ENCODE measurements at places on chromosomes 2 and 18.

GRCh38 chr2:228646061-228646460, 464.6 kb upstream of the SPHKAP start:
- DNase-seq: no peak

DNA sequence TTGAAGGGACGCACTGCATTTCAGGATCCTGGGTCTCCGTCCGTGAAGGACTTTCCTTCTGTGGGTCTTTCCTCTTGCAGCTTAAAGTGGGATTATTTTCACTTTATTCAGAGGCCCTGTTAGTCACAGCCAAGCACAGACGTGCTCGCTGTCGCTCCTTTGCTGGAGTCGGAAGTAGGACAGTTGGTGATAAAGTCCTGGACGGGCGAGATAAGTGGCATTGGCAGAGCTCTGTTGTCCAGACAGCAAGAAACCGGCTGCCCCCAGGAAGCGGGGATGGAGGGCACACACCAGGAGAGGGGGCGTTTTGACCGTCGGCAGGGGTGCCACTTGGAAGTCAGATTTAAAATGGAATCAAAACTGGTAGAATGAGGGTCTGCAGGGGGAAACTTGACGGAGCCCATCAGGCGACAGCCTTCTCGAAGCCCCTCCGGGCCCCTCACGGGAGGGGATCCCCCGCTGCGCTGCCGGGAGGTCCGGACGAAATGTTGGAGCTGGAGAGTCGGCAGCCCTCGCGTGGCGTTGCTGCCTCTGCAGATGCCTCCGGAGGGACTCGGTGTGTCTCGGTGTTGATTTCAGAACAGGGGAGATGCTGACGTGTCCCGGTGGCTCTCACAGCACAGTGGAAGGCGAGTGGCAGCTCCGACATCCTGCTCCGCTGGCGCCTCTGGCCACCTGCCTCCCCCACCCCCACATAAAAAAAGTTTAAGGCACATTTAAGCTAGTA, 124.2 kb downstream of the NFATC1 start:
- DNase-seq: no peak

- DNase-seq: no peak
Observed at GRCh38 chr2:157233506-157233905, 24.0 kb upstream of the GALNT5 start.

DNA sequence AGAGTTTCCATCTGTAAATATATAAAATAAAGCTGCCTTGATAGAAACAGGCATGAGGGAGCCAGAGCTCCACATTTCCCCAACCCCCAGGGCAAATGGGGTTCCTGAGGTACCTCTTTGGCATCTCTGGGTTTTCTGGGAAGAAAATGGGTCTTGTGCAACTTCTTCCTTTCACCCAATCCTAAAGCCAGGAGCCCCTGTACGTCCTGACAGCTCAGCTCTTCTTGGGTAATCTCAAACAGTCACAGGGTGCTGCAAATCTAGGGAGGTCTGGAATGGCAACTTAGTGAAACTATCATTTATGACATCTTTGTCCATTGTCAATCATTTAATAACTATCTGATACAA, 36.6 kb upstream of the STAT1 start:
- no peak for DNase-seq

- no peak for DNase-seq
Observed at GRCh38 chr2:66867063-66867441, 432.1 kb downstream of the MEIS1 start.

GRCh38 chr2:170764880-170765261, 5.3 kb upstream of the ERICH2 start:
- no peak for DNase-seq

DNA sequence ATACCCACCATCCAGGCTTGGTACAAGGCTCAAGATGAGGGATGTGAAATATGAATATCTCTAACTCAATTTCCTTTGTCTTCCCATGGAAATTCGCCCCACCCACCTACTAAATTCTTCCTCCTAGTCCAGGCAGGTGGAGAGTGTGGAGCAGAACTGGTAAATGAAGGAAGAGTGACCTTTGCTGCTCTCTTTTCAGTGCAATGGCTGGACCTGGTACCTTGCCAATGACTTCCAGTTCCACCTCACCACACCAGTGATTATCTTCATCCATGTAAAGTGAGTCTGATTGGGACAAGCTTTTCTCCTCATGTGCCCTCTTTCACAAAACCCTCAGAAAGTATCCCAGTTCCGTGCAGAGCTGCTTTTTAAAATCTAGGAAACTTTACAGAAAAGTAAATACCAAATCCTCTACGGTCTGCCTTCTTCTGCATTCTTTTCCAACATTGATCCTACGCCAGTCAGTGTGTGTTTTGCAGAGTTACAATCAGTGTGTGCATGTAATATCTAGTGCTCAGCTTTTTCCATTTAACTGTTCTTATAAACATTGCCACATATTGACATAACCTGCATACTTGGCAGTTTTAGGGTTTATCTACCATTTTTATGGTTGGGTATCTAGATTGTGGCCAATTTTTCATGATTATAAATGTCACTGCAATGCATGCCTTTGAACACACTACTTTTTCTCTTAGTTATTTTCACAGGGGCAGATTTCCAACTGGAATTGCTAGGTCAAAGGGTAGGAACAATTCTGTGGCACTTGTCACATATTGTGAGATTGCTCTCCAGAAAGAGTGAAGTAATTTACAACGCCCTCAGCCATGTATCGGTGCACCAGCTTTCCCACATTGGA, 86.5 kb upstream of the SEC11C start:
- no peak for DNase-seq

DNA sequence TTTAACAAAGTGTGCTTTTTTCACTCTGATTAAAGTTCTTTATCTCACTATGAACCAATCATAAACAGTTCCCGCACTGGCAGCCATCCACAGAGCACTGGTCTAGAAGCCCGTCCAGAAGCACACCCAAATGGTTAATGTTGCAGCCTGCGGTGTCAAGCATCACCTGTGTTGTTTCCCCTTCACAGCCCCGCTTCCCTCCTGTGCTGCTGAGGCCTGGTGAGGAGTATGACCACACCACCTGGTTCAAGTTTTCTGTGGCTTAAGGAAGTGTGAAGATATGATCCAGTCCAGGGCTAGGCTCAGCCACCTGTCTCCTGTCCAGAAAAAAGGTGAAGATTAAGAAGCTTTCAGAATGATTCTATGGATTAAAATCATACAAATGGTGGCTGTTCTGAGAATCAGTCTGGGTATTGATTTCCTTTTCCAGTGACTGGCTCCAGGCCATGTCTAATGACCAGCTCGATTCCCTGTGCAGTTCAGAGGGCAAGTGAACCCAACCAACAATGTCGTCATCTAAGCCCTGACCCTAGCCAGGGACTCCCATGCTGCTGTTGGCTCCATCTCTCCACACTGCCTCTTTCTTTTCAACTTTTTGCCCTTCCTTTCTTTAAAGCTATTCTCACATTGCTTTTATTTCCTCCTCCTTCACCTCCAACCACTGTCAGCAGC, 17.7 kb downstream of the SRSF7 start:
- no peak for DNase-seq

- DNase-seq: no peak
Observed at GRCh38 chr2:105880637-105881036, 135.9 kb downstream of the NCK2 start.

DNA sequence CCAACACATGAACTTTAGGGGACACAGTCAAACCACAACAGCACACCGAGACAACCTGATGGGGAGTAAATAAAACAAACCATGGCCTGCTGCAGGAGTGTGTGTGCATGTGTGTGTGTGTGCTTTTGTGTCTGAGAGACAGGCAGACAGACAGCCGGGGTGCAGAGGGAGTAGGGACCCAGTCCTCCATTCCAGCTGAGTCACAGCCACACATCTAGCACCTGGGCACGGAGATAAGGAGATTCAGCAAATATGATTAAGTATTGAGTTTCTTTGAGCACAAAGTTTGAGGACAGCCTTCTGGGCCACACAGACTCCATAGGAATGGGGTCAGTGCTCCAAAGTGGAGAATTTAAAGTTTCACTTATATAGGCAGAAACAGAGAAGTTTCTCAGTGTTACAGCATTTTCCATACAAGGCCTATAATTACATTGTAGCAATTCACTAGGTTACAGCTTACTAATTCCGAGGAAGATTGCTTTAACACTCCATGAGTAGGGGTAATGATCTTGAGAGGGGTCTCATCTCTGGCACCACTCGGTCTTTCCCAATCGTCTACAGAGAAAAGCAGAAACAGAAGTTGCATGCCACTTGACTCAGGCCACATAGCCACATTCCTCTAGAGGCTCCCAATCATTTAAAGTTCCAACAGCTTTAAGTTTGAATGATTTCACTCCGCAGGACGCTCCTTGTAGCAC, 30.8 kb upstream of the PRLH start:
- DNase-seq: no peak

GRCh38 chr2:28477087-28477486, 18.8 kb upstream of the PLB1 start:
- no peak for DNase-seq

- no peak for DNase-seq
Observed at GRCh38 chr2:73970141-73970803, 14.4 kb upstream of the TET3 start.

GRCh38 chr2:287471-287885, 413 bp downstream of the ALKAL2 start:
- DNase-seq: no peak

DNA sequence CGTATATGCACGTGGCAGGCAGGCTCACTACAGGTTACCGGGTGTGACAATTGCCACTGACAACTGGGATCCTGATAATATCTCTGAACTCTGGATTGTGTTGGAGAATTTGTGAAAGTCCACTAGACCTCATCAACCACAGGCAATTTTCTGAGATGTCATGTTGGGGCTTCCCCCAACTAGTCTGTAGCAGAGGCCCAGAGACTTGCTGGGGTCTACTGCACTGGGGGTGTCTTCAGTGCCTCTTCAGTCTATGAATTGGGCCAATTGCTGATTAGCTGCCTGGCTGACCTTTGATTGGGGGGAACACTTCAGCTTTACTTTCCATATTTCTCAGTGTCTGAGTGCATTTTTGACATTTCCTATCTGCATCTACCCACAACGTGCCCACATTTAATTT, 201.5 kb downstream of the MTX2 start:
- no peak for DNase-seq

DNA sequence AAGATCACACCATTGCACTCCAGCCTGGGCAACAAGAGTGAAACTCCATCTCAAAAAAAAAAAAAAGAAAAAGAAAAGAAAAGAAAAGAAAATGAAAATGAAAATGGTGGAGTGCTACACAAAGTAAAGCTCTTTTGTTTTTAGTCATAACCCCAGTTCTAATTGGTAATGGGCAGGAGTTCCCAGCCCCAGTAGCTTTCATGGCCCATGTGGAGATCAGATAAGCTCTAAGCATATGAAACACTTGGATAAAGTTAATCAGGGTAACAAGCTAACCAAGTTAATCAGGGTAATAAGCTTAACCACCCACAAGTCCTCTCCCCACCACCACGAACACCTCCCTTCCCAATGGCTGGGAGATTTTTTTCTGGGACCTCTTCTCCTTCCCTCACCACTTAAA, 240.8 kb downstream of the BCL11A start:
- no peak for DNase-seq

DNA sequence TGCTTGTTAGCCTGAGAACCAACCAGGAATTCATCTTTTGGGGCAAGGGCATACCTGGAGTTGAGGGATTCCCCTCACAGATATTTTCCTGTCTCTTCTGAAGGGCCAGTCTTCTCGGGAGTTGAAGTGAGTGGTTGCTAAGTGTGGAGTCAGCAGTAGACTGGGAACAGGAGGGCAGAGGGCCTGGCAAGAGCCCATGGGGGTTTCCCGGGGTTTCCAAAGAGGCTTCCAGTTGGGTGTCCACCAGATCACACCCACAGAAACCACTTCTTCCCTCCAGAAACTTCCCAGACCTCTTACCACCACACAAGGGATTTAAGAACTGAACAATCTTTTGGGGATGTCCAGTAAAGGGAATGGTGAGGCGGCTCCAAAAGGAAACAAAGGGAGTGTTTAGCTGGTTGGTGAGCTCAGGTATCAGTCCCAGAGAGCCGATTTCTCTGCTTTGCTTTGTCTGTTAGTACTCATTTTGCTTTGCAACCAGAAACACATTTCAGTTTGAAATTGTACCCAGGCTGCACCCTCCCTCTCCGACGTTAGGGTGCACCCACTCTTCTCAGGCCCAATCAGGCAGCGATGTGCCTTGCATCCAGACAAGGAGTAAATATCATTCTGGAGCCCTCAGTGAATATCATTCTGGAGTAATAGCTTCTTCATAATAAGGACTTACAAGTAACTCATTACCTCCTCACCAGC, 47.5 kb upstream of the SPATS2L start:
- no peak for DNase-seq

DNA sequence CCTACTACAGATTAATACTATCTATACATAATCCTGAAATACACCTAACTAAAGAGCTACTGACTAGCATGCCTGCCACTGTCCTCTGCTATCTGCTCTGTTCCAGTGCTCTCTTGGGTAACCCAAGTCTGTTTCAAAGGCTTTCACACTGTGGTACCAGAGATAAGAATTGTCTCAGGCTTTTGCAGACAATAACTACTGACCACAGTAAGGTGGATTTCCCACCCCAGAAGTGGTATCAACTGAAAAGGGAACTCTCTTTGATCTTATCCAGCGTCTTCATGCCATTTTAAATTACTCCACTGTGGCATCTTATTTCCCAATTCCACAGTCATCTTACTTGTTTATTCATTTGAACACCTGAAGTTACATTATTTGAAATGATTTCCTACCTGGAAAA, 190.2 kb downstream of the IKZF2 start:
- no peak for DNase-seq

DNA sequence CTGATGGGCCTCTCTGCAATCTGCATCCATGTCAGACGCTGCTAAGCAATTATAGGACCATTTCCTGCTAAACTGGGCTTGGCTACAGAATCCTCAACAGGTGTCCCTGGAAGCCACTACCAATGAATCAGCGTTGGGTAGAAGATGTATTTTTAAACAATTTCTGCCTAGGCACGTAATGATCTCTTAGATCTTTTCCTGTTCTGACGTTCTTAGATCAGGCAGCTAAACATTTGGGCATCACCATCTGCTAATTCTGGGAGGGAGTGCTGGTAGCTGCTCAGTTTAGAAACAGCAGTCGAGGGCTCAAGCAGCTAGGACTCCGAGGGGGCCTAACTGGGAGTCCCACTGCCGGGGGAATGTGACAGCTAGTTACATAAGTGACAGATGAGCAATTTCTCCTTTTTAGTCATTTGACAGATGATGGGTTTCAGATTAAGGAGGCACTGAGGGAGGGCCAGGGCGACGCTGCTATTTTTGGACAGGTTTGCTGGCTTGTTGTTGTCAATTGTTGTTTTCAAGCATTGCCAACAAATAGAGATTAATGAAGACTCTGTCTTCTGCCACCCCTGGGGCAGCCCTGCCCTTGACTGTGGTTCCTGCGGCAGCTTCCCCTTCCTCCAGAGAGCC, 92.7 kb downstream of the MRO start:
- no peak for DNase-seq
